AG09309 (cell line): ENCODE measurements at places on chromosomes 1 and 21.
A peak's percentile ranks its signal among the peaks of the same experiment; 100 is the strongest.

- DNase-seq = no peak
These were observed 62.8 kb downstream of the NVL start for GRCh38 chr1:224266915-224267856.

- no peak for DNase-seq
These were observed 1.3 kb downstream of the GLRX2 start for GRCh38 chr1:193103759-193104501.

DNA sequence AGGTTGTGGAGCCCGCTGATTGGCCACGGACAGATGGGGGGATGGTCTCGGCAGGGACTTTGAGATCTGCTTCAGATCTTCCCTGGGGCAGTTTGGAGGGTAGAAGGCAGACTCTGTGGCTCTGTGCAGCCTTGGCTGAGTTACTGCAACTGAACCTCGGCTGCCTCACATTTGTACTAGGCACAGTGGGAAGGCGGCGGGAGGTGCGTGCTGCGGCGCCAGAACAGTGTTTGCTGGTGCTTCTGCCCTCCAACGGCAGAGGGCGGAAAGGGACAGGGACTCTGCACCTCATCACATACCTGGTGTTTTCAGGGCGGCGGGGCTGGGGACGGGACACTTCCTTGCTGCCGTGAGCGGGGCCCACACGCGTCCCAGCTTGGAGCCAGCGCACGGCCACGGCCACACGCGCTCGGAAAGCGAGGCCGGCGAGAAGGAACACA, 26.2 kb downstream of the SLC66A1 start:
- no peak for DNase-seq

DNA sequence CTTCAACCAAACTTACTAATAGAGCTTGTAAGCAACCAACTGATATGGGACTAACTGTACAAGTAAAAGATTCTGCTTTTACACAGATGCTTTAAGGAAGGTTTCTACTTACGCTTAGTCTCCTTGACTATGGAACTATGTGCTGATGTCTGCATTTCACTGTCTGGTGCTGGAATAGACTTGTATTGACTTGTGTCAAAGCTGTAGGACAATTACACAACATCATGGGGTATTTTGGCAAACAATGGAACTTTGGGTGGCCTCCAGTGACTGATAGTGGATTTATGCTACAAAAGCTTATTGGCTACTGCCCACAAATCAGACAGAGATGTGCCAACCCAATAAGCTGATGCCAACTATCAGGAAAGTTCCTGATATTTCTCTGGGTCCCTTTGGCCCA, 10.6 kb downstream of the CBR1 start:
- no peak for DNase-seq

GRCh38 chr1:45299981-45300668, 26.6 kb upstream of the HPDL start:
- peak; percentile 41 for DNase-seq

DNA sequence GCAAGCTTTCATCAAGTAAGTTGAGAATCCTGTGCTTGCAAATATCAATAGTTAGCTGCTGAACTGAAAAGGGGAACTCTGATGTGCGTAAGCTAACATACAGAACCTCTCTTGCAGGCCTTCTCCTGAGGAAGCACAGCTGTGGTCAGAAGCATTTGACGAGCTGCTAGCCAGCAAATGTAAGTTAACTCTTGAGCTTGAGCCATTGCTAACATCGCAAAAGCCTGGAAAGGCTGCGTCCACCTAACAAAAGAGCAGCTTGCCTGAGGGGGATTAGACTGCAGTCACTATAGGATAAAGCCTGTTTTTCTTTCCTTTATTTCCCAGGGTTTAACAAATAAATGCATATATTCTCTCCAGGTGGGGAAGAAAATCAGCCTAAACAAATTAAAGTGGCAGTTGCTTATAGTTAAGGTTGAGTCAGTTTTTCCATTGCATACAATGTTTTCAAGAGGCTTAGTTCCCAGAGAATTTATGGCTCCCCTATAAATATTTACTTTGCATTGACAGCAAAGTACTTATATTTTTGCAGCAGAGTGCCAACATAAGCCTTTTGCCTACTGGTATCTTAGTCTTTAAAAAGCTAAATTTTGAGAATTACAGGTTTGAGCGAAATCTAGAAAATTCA, 1.5 kb downstream of the RGS2 start:
- DNase-seq = no peak

GRCh38 chr1:159778266-159778665, 2.5 kb upstream of the DUSP23 start:
- DNase-seq = no peak

- no peak for DNase-seq
These were observed 322 bp downstream of the TFB2M start for GRCh38 chr1:246565751-246566127.

DNA sequence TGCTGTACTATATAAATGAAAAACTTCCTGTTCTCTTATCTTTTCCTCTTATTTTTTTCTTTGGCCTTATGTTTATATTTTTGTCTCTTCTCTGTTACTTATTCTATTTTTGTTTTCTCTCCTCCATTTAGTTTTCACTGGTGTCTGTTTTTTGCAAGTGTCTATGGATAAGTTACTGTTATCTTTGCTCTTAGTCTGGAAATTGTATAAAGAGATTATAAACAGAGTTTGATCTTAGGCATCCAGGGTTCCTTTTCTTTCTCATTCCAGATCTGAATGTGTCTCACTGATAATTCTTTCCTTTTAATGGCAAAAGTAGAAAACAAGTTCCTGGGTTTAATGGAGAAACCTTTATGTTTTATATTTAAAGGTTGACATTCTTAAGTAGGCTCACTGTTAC, 34.5 kb downstream of the MAN1A2 start:
- DNase-seq = no peak

GRCh38 chr1:35539824-35540261, 17.4 kb downstream of the KIAA0319L start:
- no peak for DNase-seq

- DNase-seq = peak; percentile 5
These were observed 70.8 kb downstream of the SCCPDH start for GRCh38 chr1:246794828-246795671.

DNA sequence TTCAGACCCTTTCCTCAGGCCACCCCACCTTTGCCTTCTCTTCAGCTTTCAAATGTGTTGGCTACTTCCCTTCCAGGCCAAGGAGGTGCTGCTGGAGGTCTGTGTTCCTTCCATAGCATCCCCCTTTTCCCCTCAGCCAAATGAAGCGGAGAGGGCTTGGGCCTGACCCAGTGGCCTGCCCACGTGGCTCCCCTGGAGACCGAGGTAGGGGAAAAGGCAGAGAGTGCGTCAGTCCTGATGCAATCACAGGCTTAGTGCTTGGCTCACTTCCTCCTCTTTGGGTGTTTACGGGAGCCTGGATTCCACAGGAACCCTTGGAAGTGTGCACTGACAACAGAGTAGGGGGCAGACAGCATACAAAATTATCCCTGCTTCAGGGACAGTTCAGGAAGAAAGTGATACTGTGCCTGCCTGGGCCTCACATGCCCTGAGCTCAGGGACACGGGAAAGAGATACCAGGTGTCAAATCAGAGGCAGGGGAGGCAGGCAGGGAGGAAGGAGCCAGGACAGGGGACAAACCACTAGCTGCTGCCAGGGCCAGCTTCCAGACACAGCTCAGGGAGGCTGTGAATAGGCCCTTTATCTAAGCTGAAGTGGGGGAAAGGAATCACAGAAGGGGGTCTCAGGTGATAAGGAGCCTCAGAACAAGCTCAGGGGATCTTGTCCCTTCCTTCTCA, 16.6 kb upstream of the PTP4A2 start:
- DNase-seq = peak; percentile 96
